ENCODE measurements at places on chromosomes 7 and 10. TPM values are rescaled to one million over a fixed set of nuclear protein-coding genes. Genes with fewer than 3 reads are reported as not detected.

DNA sequence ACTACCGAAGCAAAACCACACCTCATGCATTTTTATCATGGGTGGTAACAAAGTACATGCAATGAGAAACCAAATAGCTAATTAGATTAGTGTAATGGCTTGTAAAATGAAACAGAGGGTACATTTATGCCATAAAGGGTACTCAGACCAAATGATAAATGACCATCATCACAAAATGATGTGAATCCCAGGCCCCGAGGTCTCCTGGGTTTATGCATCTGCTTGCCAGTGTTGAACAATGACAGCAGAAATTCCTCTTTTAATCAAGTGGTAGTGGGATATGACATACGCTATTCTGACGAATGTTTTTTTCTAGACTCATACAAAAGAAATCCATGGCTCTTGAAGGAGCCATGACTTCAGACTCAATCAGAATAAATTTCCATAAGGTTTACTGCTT is 249.5 kb upstream of the SLC26A5 start:
- DNase-seq = no peak

The NODAL gene
- total RNA-seq = not detected

- DNase-seq = no peak
Measured at GRCh38 chr10:24965051-24965450, 12.6 kb upstream of the PRTFDC1 start.

DNA sequence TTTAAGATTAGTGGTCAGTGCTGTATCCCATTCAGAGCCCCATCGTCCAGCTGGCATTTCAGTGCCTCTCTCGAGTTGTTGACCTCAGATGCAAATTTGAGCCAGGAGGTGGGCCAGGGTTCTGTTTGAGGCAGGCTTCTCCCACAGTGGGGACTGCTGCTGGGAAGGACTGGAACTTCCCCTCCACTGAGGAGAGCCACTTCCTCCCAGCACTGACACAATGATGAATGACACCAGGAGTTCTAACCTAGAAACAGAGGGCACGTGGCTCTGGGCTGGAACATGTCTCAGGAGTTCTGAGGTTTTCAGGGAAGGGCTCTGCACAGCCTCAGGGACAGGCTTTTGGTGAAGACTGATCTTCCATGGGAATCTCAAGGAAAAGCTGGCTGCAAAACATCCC is 18.3 kb upstream of the BTBD16 start:
- no peak for DNase-seq

The PTPN20 gene
- total RNA-seq = 1.9 TPM

DNA sequence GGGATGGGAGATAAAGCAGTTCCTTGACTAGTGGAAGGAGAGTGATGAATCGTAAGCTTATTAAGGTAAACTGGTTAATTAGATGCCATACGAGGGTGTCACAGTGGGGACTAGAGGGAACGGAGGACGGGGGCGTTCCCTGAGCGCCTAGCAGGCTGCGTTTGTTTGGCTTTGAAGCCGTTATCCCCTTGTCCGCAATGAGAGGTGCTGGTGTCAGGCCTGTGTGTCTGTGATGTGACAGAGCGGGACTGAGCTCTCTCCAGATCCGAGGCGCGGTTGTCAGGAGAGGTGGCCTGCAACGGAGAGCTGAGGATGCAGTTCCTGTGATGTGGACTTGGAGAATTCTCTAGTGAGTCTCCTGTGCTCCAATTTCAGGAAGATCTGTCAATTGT is 60.0 kb upstream of the PRPS1L1 start:
- peak; percentile 50 for DNase-seq

- peak; percentile 19 for DNase-seq
Measured at GRCh38 chr7:45578467-45578866, 4.3 kb downstream of the ADCY1 start.

GRCh38 chr10:48473704-48474103 is 131.2 kb downstream of the ARHGAP22 start:
- no peak for DNase-seq

The CDHR1 gene
- total RNA-seq = 1.1 TPM

GRCh38 chr7:67619175-67619574 is 622.5 kb downstream of the TYW1 start:
- peak; percentile 61 for DNase-seq

The PNLIPRP2 gene
- not detected for total RNA-seq

The SDK1 gene
- 38.3 TPM for total RNA-seq

GRCh38 chr7:24825381-24825794 is 68.1 kb upstream of the GSDME start:
- DNase-seq = no peak

GRCh38 chr10:131354380-131354779 is 42.9 kb upstream of the TCERG1L start:
- peak; percentile 44 for DNase-seq

DNA sequence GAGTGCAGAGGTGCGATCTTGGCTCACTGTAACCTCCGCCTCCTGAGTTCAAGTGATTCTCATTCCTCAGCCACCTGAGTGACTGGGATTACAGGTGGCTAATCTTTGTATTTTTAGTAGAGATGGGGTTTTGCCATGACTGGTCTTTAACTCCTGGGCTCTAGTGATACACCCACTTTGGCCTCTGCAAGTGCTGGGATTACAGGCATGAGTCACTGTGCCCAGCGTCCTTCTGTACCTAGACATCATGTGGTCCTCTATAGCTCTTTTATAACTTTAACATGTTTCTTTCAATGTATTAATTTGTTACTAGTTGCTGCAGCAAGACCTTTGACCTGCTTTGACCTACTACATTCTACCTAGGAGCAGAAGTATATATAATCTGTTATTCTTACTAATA is 38.7 kb upstream of the BICC1 start:
- no peak for DNase-seq

GRCh38 chr10:13823096-13823708 is 236.4 kb downstream of the PRPF18 start:
- no peak for DNase-seq

GRCh38 chr7:27607210-27607606 is 55.5 kb downstream of the HIBADH start:
- no peak for DNase-seq

The FOXP2 gene
- 8.0 TPM for total RNA-seq

The CRYGN gene
- total RNA-seq = 0.22 TPM

GRCh38 chr10:102407425-102408130 is 11.0 kb downstream of the PSD start:
- no peak for DNase-seq

- no peak for DNase-seq
Measured at GRCh38 chr7:52708846-52709245, 326.6 kb upstream of the POM121L12 start.

DNA sequence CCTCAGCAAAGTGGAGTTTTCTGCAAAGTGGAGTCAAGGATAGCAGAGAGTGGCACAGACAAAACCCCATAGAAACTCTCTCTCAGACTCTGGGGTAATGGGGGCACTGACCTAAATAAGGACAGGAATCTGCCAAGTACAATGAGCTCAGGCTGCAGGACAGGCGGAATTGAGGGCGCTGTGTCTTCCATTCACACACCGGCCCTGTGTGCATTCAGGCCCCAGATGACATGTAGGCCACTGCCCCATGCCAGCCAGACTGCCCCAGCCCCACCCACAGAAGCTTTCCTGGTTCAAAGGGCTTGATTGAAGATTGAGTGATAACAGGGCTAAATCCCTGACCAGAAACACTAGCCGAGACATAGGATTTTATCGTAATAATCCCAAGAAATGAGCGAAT is 52.7 kb downstream of the EEPD1 start:
- no peak for DNase-seq

The HOXA11 gene
- total RNA-seq = 5.2 TPM

DNA sequence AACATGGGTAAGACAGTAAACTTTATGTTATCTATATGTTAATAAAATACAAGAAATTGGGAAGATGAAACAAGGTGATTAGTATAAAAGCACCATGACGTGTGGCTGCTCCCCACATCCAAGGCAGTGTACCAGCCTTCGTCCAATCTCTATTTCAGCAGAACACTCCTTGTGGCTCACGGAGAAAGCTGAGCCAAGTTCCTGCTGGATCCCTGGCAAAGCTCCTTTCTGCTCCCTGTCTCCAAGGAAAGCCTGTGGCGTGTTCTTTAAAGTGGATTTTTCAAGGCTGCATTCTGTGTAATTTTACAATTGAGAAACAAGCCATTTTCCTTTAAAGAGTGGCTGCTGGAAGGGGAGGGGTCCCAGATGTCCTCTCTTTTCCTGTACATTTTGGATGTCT is 467.3 kb downstream of the PTPRN2 start:
- no peak for DNase-seq

GRCh38 chr10:10788761-10789160 is 228.9 kb upstream of the CELF2 start:
- no peak for DNase-seq

The FZD8 gene
- total RNA-seq = 18.8 TPM

- DNase-seq = no peak
Measured at GRCh38 chr7:26856176-26856985, 8.0 kb downstream of the SKAP2 start.

The KCNH2 gene
- 1.3 TPM for total RNA-seq

DNA sequence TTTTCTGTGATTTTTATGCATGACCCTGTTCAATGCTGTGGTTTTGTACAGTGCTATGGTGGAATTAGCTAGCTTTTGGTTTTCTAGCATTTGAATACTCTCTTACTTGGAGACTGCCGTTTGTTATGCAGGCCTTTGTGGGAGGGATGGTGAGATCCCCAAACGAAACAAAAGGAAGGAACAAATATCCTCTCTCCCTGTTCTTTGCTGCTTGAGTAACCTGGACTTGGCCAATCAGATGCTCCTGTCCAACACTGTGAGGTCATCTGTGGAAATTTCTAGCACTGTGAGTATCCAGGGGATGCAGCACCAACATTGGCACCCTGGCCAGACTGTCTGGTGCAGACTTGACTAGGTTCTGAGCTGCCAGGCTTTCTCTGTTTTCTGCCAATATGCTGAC is 314.4 kb downstream of the ANKRD30A start:
- no peak for DNase-seq

DNA sequence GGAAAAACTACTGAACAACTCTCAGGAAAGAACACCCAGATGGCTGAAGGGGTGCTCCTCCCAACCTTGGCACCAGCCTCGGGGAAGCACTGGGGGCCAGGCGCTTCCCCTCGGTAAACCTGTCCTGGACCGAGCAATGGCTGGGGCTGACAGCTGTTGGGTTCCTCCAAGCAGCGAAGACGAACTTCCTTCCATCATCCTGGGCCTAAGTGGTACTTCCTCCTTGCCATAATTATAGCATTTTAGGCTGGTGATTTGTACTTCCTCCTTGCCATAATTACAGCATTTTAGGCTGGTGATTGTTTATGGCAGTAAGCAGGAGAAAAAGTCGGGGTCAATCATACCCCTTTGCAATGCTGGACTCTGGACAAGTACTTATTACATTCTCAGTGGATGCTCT is 69.3 kb downstream of the MYOF start:
- no peak for DNase-seq

All from kidney (tissue), 22 donors.